ENCODE measurements at places on chromosomes 11 and 22.

DNA sequence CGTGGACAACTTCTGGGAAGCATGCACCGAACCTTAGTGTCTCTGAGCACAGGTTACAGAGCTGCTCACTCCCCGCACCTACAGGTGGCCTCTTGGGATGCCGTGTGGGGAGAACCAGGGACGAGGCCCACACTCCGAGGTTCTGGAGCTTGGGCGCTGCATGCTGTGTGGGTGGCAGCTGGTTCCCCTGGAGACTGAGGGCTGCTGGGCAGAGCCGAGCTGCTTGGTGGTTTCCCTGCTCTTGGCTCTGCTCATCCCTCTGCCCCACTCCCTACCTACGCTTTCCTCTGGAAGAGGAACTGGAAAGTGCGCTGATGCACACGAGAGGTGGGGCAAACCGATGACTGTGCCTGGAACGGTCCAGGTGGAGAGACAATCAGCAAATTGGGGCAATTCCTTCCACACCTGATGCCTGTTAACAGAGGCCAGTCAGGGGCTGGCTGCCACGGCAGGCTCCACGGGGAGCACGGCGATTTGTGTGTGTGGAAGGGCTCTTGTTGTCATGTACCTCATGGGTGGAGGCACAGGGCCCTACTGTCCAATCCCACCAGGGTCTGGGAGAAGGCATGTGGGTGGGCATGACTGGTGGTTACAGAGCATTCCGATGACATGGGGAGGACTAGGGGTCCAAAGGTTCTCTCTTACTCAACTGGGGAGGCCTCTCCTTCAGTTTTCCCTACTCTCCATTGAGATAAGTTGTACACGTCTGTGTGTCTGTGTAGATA lies 60.9 kb downstream of the ST14 start:
- DNase-seq: no peak

DNA sequence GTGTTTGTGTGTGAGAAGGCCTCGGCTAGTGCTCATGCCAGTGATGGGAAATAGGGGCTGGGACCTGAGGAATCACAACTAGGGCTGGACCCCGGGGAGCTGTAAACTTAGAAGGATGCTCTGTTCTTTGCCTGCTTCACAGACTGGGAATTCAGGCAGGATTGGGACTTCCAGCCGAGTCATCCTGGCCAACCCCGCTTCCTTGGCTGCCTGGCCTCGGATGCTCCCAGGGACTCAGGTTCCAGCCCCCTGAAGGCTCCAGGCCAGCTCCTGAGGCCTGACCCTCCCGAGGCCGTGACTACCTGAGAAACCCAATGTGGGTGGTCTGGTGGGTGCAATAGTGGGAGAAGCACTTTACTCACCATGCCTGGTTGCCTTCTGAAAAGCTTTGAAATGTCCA lies 44.7 kb downstream of the IRAG1 start:
- DNase-seq: no peak

DNA sequence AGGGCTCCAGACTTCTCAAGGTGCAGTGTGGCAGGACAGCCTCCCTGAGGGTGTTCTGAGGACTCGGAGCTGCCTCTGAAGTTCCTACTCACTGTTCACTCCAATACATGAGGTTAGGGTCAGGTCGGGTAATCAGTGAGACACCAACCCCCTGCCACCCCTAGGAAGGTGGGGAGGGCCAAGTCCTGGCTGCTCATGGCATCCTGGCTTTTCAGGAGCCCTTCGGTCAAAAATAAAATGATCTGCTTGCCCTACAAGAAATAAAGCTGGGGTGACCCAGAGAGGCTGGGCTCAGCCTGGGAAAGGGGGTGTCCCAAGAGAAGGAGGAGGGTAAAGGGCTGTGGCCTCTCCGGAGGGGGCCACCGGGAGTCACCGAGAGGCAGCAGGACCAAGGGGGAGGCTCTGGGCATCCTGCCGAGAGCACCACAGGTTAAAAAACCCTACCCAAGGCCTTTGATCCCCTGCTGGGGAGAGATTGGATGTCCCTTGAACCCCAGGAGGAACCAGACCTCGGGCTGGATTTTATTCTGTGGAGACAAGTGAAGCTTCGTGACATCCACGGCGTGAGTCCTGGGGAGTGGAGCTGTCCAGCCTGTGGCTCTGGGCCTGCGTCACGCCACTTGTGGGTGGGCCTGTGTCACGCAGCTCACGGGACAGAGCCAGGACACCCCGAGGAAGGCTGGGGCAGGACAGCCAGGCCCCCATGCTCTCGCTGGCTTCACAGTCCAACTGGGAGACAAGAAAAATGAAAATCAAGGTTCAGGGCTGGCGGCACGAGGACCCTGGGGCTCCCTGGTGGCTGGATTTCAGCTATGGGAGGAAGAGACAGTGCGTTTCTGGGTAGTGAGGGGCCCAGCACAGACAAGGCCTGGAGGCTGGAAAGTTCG lies 102.2 kb upstream of the FGF3 start:
- no peak for DNase-seq

DNA sequence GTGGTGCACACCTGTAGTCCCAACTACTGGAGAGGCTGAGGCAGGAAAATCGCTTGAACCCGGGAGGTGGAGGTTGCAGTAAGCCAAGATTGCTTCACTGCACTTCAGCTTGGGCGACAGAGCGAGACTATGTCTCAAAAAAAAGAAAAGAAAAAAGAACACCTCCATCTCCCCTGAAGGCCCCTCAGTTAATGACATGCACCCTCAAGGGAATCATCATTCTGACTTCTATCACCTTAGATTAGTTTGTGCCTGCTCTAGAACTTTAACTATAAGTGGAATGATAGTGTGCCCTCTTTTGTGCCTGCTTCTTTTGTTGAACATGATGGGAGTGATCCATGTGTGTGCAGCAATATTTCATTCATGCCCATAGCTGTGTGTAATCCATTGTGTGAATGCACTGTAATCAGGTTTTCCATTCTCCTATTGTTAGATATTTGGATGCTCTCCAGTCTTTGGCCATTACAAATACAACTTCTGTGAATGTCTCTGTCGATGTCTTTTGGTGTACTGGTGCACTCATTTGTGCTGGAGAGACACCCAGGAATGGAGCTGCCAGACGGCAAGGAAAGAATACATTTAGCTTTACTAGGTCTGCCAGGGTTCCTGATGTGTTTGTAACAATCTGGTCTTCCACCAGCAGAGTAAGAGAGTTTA lies 883 bp upstream of the VPREB3 start:
- no peak for DNase-seq

DNA sequence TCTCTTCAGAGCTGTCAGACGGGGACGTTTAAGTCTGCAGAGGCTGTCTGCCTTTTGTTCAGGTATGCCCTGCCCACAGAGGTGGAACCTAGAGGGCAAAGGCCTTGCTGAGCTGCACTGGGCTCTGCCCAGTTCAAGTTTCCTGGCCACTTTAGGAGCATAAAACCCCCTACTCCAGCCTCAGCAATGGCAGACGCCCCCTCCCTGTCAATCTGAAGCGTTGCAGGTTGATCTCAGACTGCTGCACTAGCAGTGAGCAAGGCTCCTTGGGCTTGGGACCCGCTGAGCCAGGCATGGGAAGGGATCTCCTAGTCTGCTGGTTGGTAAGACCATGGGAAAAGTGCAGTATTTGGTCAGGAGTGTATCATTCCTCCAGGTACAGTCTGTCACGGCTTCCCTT lies 66.6 kb upstream of the TP53I11 start:
- DNase-seq: no peak

DNA sequence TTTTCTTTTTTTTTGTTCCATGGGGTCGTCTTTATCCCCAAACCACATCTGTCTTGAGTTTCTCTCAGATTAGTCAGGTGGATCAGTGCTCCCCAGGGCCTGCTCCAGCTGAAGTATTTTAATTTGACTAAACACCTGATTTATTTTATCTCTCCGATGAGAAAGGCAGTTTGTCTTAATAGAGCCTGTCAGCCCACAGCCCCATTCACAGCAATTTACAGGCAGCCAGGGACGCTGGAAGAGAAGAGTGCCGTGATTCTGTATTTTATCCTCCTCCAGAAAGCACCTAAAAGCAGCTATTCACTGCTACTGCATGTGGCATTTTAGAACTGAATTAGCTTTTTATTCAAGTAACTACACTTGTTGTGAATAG lies 164.5 kb downstream of the SOX6 start:
- no peak for DNase-seq

GRCh38 chr11:73072935-73073481 lies 69.1 kb downstream of the FCHSD2 start:
- DNase-seq: no peak
